ENCODE measurements at places on chromosomes 4 and X.

DNA sequence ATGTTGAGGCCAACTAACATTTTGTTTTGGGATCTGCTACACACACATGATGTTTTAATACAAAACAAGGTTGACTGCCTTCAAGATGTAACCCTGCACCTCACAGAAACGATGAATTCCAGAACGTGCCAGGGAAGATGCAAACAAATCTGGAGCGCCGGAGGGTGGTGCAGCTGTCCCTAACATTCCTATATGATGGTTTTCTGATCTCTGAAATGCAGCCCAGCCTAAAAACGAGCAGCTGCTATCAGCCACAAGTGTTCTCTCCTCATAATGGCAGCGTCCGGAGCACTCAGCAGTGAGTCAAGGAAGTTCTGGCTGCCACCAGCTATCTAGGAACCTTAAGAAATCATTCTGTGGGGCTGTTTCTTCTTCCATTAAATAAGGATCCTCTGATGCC, 333.4 kb downstream of the NR3C2 start:
- DNase-seq: no peak

- DNase-seq: no peak
Measured at GRCh38 chr4:1767061-1767769, 25.9 kb upstream of the FGFR3 start.

- no peak for DNase-seq
Measured at GRCh38 chrX:7307720-7308119, 159.8 kb upstream of the PUDP start.

- DNase-seq: no peak
Measured at GRCh38 chr4:96035727-96036126, 195.8 kb downstream of the PDHA2 start.

DNA sequence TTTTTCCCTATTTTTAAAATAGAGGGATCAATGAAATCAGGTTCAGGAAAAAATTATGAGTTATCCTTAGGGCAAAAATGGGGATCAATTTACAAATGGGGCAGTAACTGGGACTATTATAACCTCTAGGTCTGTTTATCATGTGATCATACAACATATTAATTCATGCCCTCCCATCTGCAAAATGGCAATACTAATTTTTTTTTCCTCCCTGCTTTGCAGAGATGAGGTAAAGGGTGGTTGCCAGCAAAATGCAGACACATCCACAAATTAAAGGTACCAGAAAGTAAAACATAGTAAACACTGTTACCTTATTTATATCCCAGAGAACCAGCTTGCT, 467 bp downstream of the HSD17B11 start:
- DNase-seq: no peak

DNA sequence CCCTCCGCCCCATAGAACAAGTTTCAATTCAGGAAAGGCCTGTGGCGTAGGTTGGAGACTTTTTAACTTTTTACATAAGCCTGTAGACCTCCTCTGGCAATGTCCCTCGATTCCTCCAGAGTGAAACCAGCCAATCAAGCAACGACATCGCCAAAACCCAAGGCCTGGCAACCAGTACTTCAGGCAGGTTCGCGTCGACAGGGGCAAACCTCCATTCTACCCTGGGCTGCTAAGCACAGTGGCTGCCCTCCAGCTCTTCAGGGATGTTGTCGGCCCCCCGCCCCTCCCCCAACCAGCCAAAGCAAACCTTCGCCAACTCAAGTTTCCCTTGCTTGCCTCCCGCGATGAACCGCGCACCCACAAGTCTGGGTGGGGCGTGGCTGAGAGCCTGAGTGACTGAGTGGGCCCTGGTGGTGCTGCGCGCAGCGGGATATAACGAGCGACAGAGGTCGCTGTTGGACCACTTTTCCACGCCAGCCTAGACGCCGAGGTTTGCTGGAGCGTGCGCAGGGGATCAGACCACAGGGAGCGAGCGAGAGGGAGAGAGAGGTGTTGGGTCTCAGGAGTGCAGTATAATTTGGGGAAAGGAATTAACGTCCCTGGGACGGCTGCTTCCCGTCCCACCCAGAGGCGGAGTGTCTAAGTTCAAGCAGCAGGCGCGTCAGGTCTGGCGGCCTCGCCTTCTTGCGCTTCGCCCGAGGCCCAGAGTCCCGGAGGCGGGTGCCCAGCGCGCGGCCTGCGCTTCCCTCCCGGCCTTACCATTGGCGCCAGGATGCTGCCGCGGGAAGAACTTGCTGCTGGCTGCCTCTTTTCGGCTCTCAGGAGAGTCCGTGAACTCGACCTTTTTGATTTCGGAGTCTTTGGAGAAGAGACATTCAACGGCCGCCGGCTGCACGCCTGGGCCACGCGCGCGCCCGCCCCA, 9.0 kb upstream of the PITX2 start:
- DNase-seq: peak; percentile 73

GRCh38 chr4:38601244-38601915, 62.6 kb upstream of the KLF3 start:
- DNase-seq: peak; percentile 49

- peak; percentile 11 for DNase-seq
Measured at GRCh38 chrX:102651242-102652011, at the start of gene GPRASP1. TSS of gene GPRASP1 (plus strand) at chrX:102651483. CDS start at chrX:102653914, 2,431 bp downstream.

GRCh38 chr4:31183256-31183655, 463.1 kb downstream of the PCDH7 start:
- no peak for DNase-seq

DNA sequence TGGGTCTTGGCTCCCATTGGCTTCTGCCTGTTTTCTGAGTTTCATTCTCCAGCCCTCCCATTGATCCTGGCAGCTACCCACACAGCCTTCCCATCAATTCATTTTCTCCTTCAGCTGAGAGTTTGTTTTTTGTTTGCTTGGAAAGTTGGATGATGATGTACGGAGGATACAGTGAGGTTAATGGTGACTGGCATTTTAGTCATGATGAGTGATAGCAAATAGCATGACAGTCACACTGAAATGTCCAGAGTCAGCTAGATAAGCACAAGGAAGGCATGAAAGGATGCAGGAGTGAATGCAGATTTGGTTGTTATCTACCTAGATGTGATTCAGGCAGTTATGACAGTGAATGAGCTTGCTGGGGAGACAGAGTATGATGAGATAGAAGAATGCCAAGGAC, 30.6 kb upstream of the LCORL start:
- DNase-seq: no peak

- no peak for DNase-seq
Measured at GRCh38 chrX:77528034-77528433, 80.8 kb downstream of the FGF16 start.

All from NCI-H226 (cell line).